K562 (cell line): ENCODE measurements at places on chromosomes 16 and 17. TPM values are rescaled to one million over a fixed set of nuclear protein-coding genes. Genes with fewer than 3 reads are reported as not detected.

KRT39 gene
- not detected in 2 replicates for total RNA-seq

GAN gene
- 14.2 and 15.1 TPM in 2 replicates for total RNA-seq

CHST4 gene
- total RNA-seq = 0.07 and 0.09 TPM in 2 replicates

GPR142 gene
- total RNA-seq = not detected in 2 replicates

SP6 gene
- total RNA-seq = 6.9 and 7.9 TPM in 2 replicates

CDH5 gene
- 0.04 TPM in 1 of 2 replicates, not detected in the other for total RNA-seq

DNA sequence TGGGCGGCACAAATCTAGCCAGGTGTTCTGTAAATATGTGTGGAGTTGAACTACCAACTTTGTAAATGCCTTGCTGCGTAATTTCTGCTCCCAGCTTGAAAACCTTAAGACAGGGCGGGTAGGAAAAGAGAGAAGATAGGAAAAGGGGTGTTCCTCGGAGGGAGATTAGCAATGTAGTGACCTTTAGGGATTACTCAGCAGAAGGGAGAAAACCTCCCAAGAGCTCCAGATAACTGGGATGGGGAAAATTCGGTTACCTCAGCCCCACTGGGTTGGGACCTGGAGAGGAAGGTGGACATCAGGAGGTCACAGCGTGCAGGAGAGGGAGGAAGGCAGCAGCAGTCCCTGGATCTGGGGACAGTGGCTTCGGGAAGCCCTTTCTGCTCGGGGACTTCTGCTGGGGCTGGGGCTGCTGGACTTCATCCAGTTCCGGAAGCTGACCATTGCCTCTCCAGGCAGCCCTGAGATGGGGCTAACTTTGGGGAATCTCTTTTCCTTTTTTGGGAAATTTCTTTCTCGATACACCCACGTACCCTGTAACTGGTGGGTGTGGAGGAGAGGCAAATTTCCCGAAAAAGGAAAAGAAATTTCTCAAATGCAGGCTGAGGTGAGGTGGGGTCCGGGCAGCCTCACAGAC is 39.2 kb downstream of the MPRIP start:
- DNase-seq = no peak

GRCh38 chr16:28592979-28593553 is 3.8 kb downstream of the SULT1A2 start:
- no peak for DNase-seq

GRCh38 chr17:55479903-55480302 is 31.3 kb downstream of the SMIM36 start:
- no peak for DNase-seq

GRCh38 chr16:35910409-35910808 is 2451.0 kb downstream of the TP53TG3F start:
- no peak for DNase-seq

DNA sequence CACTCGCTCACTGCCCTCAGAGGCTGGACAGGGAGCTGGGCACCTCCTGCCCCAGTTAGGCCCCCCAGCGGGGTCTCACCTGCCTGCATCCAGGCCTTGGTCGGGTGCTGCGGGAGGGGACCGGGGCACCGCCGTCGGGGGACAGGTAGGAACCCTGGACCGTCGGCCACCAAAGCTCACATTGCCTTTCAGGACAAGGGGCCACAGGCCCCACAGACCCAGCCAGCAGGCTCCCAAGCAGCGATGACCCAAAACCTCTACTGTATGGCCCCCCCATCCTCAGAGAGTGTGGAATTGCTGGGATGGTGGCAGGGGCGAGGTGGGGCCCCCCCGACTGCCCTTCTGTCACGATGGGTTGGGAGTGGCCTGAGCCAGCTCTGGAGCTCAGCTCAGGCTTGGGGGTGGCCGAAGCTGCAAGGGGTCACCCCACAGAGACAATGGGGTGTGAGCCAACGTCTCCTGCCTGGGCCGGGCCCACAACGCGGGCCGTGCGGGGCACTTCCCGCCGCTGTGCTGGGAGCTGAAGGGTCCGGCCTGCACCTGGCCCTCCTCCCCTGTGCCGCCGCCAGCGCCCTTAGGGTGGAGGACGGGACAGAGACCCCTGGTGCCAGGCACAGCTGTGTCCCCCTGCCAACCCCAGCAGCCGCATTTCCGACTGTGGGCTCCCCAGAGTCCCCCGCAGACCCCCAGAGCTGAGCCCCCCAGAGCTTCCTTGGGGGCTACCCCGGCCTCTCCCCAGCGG is 498 bp downstream of the IGFALS start:
- no peak for DNase-seq

DNA sequence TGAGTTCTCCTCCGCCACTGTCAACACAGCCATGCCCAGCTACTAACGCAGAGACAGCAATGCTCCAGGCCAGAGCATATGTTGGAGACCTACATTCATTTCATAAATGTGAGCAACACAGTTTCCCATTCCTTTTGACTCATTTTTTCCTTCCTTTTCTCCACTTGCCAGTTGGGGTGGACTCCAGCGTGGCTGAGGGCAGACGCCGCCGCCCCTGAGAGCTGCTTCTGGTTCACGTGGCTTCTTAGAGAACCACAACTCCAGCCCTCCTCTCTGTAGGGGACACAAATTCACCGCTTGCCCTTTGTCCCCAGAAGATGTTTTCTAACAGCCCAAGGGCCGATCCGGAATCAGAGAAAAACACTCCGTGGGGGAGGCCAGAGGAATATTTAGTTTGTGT is 45.8 kb upstream of the ZCCHC14 start:
- no peak for DNase-seq

DNA sequence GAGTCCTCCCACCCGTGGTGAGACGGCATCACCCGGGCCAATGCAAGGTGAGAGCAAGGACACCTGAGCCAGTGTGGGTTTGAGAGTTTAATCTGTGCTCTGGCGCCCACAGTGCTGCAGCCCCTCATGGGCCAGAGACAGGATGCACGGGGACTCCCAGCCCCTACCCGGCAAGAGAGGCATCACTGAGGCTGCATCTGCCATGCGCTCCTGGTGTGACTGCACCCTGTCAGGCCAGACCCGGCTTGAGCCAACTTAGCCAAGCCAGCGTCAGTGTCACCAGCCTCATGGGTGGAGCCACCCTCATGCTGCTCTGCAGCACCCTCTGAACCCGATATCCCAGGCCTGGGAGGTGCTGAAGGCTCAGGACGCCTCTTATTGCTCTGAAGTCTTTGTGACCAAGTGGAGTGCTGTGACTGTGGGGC is 1.3 kb upstream of the BRICD5 start:
- no peak for DNase-seq

DNA sequence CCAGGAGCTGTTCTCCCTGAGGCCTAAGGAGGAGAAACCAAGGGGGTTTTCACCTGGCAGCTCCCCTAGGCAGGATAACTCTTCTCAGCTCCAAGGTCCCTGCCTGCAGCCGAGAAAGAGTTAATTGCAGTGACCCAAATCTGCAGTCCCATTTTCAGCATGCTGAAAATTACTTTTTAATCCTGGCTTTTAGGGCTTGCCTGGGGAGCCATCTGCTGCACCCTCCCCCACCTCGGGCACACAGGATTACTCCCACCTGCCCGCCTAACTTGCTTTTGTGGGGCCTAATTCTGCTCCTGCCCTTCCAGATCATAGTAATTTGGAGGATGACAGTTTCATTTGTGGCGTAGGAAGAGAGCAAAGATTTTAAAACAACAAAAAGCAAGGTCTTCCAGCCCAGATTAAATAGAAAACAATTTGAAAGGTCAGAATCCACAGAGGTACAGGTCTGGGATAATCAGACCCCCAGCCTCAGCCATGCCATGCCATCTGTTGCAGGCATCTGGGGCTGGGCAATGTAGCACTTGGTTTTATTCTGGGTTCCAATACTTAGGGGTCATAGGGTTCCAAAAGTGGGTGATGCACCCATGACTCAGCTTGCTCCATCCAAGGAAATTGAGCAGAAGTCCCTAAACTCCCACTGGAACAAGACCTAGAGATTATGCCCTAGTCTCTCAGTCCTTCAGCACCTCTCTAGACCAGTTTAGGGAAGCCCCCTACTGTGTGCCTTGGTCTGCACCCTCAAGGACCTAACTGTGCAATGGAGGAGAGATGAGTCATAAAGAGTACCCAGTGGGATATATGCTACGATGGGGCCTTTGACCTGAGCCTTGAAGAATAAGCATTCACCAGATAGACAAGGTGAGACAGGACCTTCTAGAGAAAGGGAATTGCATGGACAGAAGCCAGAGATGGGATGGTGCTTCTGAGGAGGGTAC is 64.5 kb upstream of the NLK start:
- DNase-seq = no peak

DNA sequence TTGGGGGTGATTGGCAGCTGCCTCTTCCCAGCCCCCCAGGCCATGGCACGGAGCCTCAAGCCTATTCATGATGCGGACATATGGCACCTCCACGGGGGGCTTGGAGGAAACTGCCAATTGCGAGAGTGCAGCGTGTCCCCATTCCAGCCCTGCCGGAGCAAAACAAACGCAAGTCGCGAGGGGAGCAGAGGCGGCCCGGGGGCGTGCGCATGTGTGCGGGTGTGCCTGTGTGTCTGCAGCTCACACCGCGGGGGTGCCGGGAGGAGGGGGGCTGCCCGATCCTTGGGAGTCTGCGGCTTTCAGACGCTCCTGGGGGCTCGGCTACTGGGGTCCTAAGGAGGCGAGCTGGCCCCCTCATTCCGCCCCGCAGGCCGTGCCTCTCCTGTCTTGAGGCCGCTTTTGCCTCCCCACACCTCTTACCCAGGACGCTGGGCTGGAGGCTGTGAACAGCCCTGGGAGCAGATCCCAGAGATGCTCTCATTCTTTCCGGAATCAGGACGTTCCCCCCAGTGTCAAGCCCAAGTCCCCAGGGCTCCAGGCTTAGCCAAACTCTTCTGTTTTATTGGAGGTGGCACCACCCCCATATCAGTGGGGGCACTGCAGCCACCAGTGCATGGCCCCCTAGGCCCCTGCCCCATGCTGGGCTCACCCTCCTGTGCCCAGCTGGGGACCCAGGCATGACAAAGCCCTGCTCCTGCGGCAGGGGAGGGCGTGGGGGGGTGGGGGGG is 29.1 kb downstream of the ENDOV start:
- no peak for DNase-seq

GRCh38 chr17:27593857-27594255 is 37.1 kb upstream of the LGALS9 start:
- DNase-seq = no peak

DNA sequence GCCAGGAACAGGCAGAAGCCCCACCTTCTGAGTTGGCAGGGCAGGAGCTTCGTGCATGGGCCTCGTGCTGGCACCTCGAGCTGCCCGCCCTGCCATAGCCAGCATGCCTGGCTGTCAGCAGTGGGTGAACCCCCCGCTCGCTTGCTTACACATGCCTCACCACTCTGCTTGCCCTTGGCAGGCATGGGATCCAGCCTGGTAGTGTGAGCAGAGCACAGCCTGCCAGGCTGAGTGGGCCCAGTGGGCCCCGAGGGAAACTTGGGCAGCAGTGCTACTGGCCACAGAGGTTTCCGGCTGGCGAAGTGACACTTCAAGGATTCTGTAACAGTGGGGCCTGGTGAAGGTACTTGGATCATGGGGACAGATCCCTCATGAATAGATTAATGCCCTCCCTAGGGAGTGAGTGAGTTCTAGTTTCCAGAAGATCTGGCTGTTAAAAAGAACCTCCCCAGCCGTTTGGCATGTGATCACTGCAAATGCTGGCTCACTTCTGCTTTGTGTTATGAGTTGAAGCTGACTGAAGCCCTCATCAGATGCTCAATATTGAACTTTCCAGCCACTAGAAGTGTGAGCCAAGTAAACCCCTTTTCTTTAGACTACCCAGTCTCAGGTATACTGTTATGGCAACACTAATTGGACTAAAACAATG is 114.7 kb downstream of the BCAS3 start:
- no peak for DNase-seq

DNA sequence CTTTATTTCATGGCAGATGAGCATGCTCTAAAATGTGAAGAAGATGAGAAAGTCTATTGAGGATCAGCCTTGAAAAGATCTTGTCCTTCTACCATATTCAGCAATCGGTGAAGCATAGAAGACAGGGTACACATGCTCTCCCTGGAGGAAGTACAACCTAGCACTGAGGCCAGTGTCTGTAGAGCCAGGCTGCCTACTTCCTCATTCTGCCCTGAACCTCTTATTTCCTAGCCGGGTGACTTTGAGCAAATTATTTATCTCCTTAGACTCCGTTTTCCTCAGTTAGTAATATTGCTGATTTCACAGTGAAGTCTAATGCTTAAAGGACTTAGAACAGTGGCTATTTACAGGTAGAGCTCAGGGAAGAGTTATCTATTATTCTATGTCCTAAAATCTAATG is 58.4 kb downstream of the TMEM100 start:
- no peak for DNase-seq

GRCh38 chr16:9081843-9082242 is 9.6 kb upstream of the HAPSTR1 start:
- no peak for DNase-seq

DNA sequence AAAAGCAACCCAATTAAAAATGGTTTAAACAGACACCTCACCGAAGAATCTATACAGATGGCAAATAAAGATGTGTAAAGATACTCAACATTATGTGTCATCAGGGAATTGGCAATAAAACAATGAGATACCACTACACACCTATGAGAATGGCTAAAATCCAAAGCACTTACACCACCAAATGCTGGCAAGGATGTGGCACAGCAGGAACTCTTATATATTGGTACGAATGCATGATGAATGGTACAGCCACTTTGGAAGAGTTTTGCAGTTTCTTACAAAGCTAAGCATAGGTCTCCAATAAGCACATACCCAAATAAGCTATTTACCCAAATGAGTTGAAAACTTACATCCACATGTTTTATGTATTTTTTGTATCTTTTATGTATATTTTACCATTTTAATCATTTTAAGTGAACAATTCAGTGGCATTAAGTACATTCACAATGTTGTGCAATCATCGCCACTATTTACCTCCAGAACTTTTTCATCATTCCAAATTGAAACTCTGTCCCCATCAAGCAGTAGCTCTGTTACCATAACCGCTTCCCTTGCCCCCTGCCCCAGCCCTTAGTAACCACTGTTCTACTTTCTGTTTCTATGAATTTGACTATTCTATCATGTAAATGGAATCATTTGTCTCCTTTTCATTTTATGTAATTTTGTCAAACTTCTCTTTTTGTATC is 6.7 kb upstream of the ALDH3A2 start:
- no peak for DNase-seq

DNA sequence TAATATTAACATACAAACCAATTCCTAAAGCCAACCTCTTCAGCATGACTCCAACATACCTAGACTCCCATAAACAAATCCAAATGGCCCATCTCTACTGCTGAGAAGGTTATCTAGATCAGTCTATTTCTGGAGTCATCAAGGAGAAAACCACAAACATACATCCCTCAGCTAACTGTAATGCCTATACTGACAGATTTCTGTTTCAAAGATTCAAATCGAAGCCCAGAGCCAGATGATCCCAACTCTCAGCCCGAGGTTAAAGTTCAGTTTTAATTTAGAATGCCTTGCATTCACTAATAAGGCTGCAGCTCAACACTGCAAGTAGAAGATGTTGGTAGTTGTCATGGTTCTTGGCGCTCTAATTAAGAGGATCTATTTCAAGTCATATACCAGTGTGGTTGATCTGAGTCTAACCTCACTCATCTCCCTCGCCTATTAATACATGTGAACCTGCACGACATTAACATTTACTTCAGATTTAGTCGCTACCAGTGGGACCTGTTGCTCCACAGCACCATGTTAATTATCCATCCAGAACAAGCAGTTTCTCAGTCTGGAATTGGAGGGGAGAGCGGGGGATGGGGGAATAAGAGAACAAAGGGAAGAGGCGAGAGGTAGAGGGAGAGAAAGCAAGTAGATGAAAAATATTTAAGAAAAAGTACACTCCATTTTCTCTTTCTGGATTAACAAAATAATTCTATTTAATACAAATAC is 15.4 kb downstream of the PHF12 start:
- DNase-seq = no peak
